IMR-90 (cell line): ENCODE measurements at places on chromosomes 13 and 19. TPM values are rescaled to one million over a fixed set of nuclear protein-coding genes. Genes with fewer than 3 reads are reported as not detected.

Gene CEBPG
- polyA plus RNA-seq, result 7.9 and 9.2 TPM in 2 replicates

Gene MYH14
- not detected in 2 replicates for polyA plus RNA-seq

Gene BRD4
- polyA plus RNA-seq, result 19.9 and 21.1 TPM in 2 replicates

Gene CYP4F12
- not detected in 2 replicates for polyA plus RNA-seq

Gene URAD
- polyA plus RNA-seq, result not detected in 2 replicates

Gene IQCN
- polyA plus RNA-seq, result 0.60 and 0.67 TPM in 2 replicates

- DNase-seq, result peak; percentile 55
- no peak overlapping the region for H3K27ac ChIP-seq
- H3K36me3 ChIP-seq, result no peaks in the 10 kb centered on the region
- no peak overlapping the region for H3K4me3 ChIP-seq
- H3K4me1 ChIP-seq, result no peaks in the 10 kb centered on the region
Measured at GRCh38 chr13:101875717-101876393, 423.4 kb downstream of the ITGBL1 start.

DNA sequence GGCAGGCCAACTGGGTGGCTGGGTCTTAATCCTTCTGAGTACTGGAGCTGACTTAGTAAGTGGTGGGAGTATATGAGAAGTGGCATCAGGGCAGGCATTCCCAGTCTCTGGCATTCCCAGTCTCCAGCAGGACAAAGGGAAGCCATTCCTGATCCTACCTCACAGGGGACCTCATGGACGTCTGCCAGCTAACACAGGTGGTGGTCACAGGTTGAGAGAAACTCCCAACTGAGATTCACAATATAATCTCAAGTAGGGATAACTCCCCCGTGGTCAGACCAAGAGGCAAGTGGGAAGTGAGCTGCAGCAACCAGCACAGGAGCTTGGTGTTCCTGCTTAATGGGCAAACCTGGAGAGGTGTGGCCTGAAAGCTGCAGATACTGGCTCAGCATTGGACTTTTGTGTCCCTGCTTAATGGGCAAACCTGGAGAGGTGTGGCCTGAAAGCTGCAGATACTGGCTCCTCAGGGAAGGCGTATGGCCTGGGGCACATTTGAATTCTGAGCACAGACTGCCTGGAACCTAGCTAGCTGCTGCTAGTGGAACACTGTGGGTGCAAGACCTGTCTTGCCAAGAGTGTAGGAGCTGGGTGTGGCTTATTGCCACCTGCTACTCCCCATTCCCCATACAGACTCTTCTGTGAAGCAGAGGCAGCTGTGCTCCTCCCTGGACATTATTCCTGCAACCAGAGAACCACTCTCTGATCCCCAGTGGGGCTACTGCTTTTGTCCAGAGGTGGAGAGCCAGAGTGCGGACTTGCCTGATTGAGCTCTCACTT lies 25.9 kb upstream of the OR10H2 start:
- no peaks in the 10 kb centered on the region for H3K36me3 ChIP-seq
- no peaks in the 10 kb centered on the region for H3K27me3 ChIP-seq
- H3K4me3 ChIP-seq, result no peak overlapping the region
- H3K4me1 ChIP-seq, result no peaks in the 10 kb centered on the region

GRCh38 chr13:51793570-51794271 lies 10.2 kb downstream of the DHRS12 start:
- DNase-seq, result peak; percentile 91
- no peaks in the 10 kb centered on the region for H3K27me3 ChIP-seq
- H3K4me3 ChIP-seq, result no peak overlapping the region
- H3K4me1 ChIP-seq, result peaks cover 10% of the 10 kb centered on the region
- H3K27ac ChIP-seq, result peak overlapping the region; percentile 33; the same call in 1 of the 2 replicates

DNA sequence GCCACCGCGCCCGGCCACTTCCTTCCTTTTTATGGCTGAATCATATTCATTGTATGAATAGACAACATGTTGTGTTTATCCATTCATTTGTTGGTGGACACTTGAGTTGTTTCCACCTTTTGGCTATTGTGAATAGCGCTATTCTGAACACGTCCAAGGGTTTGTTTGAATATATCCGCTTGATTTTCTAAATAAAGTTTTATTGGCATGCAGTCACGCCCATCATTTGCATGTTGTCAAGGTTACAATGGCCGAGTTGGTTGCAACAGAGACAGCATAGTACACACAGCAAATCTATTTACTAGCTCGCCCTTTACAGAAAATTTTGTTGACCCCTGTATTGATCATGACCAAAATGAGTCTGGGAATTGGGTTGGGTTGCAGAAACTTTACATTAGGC lies 43.5 kb downstream of the COLGALT1 start:
- no peak for DNase-seq
- no peak overlapping the region for H3K27ac ChIP-seq
- H3K4me3 ChIP-seq, result no peak overlapping the region
- no peaks in the 10 kb centered on the region for H3K36me3 ChIP-seq

- H3K27ac ChIP-seq, result peak overlapping the region; percentile 85; the same call in 1 of the 2 replicates
- peak; percentile 97 for DNase-seq
- H3K27me3 ChIP-seq, result no peaks in the 10 kb centered on the region
- H3K4me1 ChIP-seq, result peaks cover 12% of the 10 kb centered on the region
- no peak overlapping the region for H3K4me3 ChIP-seq
Measured at GRCh38 chr19:46759817-46760333, 13.6 kb upstream of the STRN4 start.

DNA sequence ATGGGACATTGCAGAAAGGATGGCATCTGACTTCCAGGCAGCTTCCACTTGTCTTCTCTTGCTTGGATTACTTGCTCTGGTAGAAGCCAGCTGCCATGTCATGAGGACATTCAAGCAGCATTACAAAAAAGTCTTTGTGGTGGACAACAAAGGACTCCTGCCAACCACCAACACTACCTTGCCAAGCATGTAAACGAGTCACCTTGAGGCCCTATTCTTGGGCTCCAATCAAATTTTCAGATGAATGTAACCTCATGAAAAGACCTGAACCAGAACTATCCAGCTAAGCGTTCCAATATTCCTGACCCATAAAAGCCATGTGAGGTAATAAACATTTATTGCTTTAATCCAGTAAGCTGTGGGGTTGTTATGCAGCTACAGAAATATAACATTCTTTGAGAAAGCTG lies 12.5 kb downstream of the PROSER1 start:
- H3K4me1 ChIP-seq, result peaks cover 4% of the 10 kb centered on the region
- no peak for DNase-seq
- H3K36me3 ChIP-seq, result peaks cover 12% of the 10 kb centered on the region

GRCh38 chr19:12727745-12728433 lies 4.2 kb upstream of the TNPO2 start:
- H3K36me3 ChIP-seq, result peaks cover 36% of the 10 kb centered on the region
- no peak overlapping the region for H3K27ac ChIP-seq
- peaks cover 4% of the 10 kb centered on the region; the same call in 1 of the 2 replicates for H3K4me1 ChIP-seq
- no peaks in the 10 kb centered on the region for H3K27me3 ChIP-seq

DNA sequence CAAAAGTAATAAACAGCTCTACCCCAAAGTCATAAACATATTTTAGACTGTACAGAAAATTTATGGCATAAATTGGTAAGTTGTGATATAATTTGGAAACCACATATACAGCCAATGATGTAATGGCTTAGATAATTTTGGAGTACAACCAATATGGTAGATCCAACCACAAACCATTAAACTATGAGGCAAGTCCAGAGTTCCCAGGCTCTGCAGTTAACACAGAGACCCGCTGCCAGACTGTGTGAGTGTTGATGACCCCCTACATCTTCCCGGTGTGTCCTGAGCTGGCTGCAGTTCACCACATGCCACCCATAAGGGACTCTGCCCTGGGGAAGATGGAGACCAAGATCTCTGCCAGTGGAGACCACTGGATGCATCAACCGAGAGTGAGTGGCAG lies 9.9 kb upstream of the SERPINE3 start:
- H3K4me1 ChIP-seq, result no peaks in the 10 kb centered on the region
- H3K27ac ChIP-seq, result no peak overlapping the region
- H3K27me3 ChIP-seq, result peaks cover 1% of the 10 kb centered on the region; the same call in 1 of the 2 replicates
- no peak overlapping the region for H3K4me3 ChIP-seq
- no peaks in the 10 kb centered on the region for H3K36me3 ChIP-seq
- DNase-seq, result no peak

DNA sequence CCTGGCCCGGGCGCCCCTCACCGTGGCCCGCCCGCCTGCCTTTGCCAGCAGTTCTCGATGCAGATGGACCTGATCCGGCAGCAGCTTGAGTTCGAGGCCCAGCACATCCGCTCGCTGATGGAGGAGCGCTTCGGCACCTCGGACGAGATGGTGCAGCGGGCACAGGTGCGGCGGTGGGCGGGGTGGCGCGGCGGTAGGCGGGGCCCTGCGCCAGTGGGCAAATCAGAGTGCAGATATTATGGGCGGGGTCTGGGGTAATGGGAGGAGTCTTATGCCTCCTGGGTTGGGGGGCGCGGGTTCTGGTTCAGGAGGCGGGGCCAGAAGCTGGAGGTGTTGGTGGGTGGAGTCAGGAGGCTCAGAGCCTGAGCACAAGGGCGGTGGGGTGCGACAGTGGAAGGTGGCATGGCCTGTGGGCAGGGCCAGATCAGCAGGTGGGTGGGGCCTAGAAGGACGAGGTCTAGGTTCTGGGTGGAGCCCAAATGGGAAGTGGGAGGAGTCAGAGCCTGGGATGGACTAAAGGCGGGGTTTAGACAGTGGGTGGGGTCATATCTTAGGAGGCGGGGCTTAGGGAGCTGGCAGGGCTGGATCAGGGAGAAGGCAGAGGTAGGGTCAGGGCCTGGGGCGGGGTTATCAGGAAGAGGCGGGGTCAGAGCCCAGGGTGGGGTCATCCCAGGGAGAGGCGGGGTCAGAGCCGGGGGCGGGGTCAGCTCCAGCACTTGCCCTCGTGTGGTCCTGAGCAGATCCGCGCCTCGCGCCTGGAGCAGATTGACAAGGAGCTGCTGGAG lies 5.6 kb downstream of the APC2 start:
- H3K4me1 ChIP-seq, result no peaks in the 10 kb centered on the region
- no peak overlapping the region for H3K4me3 ChIP-seq
- H3K27me3 ChIP-seq, result peaks cover 58% of the 10 kb centered on the region
- DNase-seq, result peak; percentile 30
- H3K36me3 ChIP-seq, result no peaks in the 10 kb centered on the region

DNA sequence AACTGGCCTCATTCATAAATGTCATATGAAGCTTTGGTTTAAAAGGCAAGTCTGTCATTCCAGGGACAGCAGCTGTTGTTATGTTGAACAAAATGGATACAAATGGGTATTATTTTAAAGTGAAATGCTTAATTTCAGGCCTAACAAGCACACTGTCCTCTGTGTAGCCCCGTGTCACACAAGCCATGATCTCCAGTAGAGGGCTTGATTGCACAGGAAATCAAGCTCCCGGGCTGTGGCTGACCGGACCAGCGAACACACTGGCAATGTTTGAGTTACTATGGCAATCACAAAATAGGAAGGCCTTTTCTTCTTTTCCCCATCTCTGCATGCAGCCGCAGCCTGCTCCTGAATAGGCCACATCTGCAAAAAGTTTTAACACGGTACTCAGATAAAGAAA lies 64.0 kb upstream of the GSX1 start:
- no peak overlapping the region for H3K27ac ChIP-seq
- no peak for DNase-seq
- peaks cover 18% of the 10 kb centered on the region for H3K27me3 ChIP-seq
- H3K4me1 ChIP-seq, result no peaks in the 10 kb centered on the region
- H3K36me3 ChIP-seq, result no peaks in the 10 kb centered on the region

DNA sequence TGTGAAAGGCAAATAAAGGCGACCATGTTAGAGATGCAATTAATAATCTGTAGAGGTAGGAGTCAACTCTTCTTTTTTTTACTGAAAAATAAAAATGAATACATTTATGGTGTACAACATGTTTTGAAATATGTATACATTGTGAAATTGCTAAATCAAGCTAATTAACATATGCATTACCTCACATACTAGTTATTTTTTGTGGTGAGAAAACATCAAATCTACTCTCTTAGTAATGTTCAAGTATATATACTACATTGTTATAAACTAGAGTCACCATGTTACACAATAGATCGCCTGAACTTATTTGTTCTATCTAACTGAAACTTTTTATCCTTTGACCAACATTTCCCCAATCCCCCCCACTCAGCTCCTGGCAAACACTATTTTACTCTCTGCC lies 143.2 kb downstream of the POU4F1 start:
- no peak overlapping the region for H3K27ac ChIP-seq
- no peak overlapping the region for H3K4me3 ChIP-seq
- H3K27me3 ChIP-seq, result no peaks in the 10 kb centered on the region
- no peak for DNase-seq

DNA sequence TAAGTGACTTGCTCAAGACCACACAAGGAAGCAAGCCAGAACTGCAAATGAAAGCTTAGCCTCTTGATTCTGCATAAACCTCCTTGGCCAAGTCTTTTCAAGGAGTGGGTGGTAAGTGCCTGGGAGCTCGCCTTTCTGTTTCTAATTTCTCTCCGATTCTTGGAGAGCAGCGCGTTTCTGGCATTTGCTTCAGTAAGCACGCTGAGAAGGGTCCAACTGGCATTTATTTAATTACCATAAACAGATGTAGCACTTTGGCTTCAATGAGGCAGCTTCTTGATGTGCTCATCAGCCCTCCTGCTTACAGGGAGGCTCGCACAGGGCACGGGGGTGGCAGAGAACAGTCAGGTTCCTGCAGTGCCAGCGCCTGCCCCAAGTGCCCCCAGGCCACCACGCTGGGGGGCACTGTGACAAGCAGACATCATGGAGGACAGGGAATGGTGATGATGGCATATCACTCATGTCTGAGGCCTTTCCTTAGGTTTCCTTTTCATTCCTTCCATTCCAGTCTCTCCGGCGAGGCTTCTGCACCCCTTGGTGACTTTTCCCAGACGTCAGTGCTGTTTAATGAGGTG lies 13.3 kb downstream of the SIAH3 start:
- H3K4me1 ChIP-seq, result no peaks in the 10 kb centered on the region
- no peak for DNase-seq
- no peak overlapping the region for H3K27ac ChIP-seq
- peaks cover 11% of the 10 kb centered on the region for H3K27me3 ChIP-seq

GRCh38 chr19:5142725-5143097 lies 173.8 kb downstream of the KDM4B start:
- no peaks in the 10 kb centered on the region for H3K4me1 ChIP-seq
- H3K4me3 ChIP-seq, result no peak overlapping the region
- peaks cover 72% of the 10 kb centered on the region for H3K36me3 ChIP-seq
- no peak for DNase-seq

- no peak overlapping the region for H3K4me3 ChIP-seq
- DNase-seq, result peak; percentile 13
- no peak overlapping the region for H3K27ac ChIP-seq
- no peaks in the 10 kb centered on the region for H3K36me3 ChIP-seq
Measured at GRCh38 chr13:27770809-27771208, 21.5 kb upstream of the GSX1 start.
